ENCODE measurements at places on chromosomes 12 and 14.

GRCh38 chr14:37862263-37862662 is 266.8 kb downstream of the TTC6 start:
- no peak for DNase-seq

DNA sequence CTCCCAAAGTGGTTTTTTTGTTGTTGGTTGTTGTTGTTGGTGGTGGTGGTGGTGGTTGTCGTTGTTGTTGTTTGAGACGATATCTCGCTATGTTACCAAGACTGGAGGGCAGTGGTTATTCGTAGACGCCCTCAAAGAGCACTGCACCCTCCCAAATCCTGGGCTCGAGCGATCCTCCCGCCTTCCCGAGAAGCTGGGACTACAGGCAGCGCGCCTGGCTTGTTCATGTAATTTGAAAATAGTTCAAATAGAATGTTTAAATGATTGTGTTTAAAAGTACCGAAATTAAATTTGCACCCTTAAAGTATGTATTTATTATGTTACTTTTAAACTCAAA is 439 bp upstream of the ANAPC5 start:
- no peak for DNase-seq

GRCh38 chr12:92292016-92292415 is 146.4 kb upstream of the BTG1 start:
- no peak for DNase-seq

DNA sequence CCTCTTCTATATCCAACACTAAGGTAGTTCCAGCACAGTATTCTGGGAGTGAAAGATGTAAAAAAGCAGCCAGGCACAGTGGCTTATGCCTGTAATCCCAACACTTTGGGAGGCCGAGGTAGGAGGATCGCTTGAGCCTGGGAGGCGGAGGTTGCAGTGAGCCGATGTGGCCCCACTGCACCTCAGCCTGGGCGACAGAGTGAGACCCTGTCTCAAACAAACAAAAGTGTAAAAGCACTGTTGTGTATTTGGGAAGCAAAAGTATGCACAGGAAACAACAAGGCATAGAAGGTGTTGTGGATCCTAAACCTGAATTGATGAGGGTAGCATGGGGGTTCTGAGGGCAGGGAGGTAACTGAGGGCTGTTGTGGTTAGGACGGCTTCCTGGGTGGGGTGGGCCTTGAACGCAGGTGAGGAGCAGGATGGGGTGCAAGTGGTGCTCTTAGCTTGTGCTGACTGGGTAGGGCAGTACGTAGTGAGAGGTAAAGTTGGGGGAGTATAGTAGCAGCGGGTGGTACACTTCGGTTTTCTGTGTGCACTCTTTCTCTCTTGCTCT is 64.2 kb downstream of the RASSF3 start:
- DNase-seq: no peak

- no peak for DNase-seq
Measured at GRCh38 chr14:34465069-34465859, 3.2 kb upstream of the SPTSSA start.

DNA sequence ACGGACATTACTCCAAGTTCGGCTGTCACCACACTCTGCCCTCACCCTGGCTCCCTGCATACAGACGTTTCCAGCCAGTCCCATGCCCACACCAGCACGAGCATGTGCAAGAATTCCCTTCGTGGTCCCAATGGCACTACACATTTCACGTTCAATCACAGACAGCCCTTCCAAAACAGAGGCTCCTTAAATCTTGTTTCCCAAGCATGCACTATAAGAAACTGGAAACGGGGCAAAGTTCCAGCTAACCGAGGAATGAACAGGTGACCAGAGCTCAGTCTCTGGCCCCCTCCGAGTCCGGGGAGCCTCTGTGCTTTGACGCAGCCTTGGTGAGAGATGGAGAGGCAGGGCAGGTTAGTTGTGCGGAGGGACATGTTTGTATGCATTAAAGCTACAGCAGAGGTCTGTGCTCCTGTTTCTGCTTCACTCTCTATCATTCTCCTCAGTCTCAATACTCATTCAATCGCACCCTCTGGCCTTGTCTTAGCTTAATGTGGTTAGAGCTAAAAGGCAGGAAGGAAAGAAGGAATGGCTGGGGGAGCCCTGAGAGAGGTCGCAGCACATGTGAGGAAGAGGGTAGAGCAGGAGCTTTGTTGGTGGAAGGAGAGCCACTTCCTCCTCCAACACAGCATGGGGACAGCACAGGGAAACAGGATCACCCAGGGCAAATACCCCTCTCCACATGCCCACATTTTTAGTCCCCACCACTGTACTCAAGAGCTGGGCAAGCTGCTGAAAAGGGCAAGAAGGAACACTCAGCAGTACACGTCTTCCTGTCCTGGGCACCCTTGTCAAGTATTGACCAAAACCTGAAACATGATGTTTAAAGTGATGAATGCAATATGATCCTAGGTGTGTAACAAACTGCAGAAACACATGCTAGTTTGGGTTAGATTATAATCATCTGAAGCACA is 12.2 kb upstream of the SELPLG start:
- no peak for DNase-seq

- DNase-seq: no peak
Measured at GRCh38 chr14:65377576-65377975, 35.0 kb upstream of the FUT8 start.

DNA sequence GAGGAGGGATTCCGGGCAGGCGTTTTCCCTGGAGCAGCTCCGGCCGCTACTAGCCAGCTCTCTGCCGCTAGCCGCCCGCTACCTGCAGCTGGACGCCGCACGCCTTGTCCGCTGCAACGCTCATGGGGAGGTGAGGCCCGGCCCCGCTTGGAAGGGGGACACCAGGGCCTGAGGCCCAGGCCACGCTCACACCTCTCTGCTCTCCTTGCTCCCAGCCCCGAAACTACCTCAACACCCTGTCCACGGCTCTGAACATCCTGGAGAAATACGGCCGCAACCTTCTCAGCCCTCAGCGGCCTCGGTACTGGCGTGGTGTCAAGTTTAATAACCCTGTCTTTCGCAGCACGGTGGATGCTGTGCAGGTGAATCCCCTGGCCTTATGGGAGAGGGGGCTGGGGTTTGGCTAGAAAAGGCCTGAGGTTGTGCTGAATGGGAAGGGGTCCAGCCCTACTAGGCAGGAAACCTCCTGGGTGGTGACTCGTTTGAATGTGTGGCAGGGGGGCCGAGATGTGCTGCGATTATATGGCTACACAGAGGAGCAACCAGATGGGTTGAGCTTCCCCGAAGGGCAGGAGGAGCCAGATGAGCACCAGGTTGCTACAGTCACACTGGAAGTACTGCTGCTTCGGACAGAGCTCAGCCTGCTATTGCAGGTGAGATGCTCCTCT is 597 bp downstream of the RNF31 start:
- no peak for DNase-seq

- DNase-seq: no peak
Measured at GRCh38 chr12:39375206-39375808, 67.6 kb downstream of the KIF21A start.

GRCh38 chr14:55071870-55072640 is 20.6 kb downstream of the MAPK1IP1L start:
- no peak for DNase-seq

GRCh38 chr12:49327368-49327767 is 4.3 kb downstream of the TROAP start:
- no peak for DNase-seq

GRCh38 chr12:121167232-121167820 is 34.6 kb downstream of the P2RX7 start:
- DNase-seq: no peak

- no peak for DNase-seq
Measured at GRCh38 chr12:57381693-57382220, 49.1 kb downstream of the R3HDM2 start.

- no peak for DNase-seq
Measured at GRCh38 chr12:76247026-76247646, 101.1 kb downstream of the BBS10 start.

DNA sequence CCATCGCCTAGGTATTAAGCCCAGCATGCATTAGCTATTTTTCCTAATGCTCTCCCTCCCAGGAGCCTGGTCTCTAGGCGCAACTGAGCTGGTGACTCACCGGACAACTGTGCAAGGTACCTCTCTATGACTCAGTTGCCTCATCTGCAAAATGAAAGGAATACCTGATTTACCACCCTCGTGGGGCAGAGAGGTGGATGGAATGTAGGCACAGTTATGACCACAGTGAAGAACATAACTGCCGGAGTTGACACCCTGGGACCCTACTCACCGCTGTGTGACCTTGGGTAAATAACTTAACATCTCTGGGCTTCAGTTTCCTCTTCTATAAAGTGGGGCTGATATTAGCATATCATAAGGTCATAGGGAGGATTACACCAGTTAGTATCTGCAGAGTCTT is 22.6 kb downstream of the BCL11B start:
- no peak for DNase-seq
